Activated T-cell treated with anti-CD3 and anti-CD28 coated beads for 48 hours (primary cell): ENCODE measurements at places on chromosomes 11 and 22.
A peak's percentile ranks its signal among the peaks of the same experiment; 100 is the strongest.

- no peak for DNase-seq
These were observed 110.0 kb downstream of the KIRREL3 start for GRCh38 chr11:126890561-126890960.

GRCh38 chr11:108909041-108909440, 244.2 kb downstream of the DDX10 start:
- DNase-seq: no peak

GRCh38 chr11:102184269-102184987, 74.2 kb downstream of the YAP1 start:
- no peak for DNase-seq

DNA sequence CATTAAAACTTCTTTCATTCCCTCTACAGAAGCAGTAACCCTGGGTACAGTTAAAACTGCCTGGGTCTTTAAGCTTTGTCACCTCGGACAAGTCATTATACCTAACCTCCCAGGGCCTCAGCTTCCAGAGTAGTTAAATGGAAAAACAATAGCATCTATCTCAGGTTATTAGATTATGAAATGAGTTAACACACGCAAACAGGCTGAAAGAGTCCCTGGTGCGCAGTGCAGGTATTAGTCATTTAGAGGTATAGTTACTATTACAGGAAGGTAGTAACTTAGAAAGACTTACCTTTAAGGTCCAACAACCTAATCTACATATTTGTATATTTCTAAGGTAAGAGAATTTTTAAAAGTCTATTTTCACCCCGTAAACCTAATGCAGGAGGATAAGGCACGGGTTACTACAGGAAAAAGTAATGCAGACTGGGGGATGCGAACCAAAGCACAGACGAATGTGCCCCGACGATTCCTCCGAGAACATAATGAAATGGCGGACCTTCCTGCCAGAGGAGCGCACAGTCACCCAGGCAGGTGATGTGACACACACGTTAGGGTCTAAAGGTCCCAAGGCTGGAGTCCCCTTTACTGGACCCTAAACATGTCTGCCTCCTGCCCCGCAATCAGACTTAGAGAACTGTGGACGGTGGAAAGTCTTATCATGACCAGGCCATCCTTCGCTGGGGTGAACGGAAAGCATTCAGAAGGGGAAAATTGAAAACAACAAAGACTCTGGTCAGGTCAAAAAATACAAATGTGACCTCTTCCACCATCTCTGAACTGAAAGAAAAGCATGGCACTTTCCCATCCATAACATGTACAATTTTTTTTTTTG, 1.3 kb downstream of the NAP1L4 start:
- peak; percentile 35 for DNase-seq

DNA sequence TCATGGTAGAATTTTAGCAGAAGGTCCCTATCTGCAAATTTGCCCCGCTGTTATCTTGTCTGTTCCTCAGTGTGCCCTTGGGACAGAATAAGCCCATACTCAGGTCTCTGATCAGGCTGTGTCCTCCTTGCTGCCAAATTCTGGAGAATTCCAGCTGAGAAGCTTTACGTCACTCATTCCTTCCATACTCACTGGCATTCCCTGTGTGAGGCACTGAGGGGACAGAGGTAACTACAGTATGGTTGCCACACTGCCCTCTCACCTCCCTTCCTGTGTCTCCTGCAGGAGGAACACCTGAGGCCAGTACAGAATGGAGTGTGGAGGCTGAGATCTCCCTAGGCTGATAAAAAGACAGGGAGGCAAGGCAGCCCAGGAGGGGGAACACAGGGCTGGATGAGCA, 31.5 kb downstream of the SHISA8 start:
- DNase-seq: no peak

- no peak for DNase-seq
These were observed 40.9 kb downstream of the FAM168A start for GRCh38 chr11:73556966-73557365.

- peak; percentile 74 for DNase-seq
These were observed at the start of gene EHBP1L1 for GRCh38 chr11:65575568-65576231. Gene EHBP1L1 (plus strand): TSS chr11:65576053. CDS start chr11:65576303, 250 bp downstream.

DNA sequence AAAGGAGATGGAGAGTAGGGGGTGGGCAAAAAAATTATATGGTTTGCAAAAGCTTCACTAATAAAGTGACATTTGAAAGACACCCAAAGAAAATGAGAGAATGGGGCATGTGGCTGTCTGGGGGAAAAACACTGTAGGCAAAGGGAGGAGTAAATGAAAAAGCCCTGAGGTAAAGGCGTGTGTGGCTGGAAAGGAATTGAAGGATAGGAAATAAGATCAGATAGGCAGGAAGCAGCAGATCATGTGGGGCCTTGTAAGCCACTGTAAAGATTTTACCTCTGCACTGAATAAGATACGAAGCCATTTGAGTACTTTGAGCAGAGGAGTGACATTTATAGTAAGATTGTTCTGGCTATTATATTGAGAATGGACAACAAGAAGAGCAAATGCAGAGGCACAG, 49.8 kb upstream of the FDX1 start:
- no peak for DNase-seq

GRCh38 chr11:83249445-83249844, 36.7 kb downstream of the CCDC90B start:
- no peak for DNase-seq

GRCh38 chr11:44742508-44743246, 15.9 kb downstream of the TSPAN18 start:
- no peak for DNase-seq

DNA sequence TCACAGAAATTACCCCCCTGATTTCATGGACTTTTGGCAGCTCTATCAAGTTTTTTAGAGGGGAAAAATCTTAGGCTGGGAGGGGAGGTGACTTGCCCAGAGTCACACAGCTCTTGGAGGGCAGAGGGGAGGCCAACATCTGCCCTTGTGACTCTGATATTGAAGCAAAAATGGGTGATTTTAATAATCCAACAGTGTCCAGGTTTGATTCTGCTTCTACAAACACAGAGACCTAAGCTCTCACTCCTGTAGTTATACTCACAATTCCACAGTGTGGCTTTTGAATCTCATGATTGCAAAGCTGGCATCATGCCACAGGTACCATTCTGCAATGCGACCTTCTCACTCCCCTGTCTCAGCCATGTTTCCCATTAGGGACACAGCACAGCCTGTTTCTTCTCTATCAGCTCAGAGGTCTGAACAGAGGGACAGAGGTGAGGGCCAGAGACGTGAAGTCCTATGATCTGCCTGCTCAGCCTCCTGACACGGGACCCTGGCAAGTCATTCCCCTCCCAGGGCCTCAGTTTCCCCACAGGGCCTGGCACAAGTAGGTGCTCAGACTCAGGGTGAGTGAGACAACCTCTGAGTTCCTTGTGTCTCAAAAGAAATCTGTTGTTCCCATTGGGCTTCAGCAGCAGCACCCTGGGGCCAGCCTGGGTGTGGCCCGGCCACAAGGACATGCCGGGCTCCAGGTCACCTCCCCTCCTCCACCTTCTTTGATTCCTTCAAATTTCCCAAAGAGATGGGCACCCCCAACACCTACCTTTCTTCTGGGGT, 766 bp downstream of the APOL2 start:
- no peak for DNase-seq

GRCh38 chr22:50184004-50184901, 1.5 kb upstream of the TRABD start:
- no peak for DNase-seq

DNA sequence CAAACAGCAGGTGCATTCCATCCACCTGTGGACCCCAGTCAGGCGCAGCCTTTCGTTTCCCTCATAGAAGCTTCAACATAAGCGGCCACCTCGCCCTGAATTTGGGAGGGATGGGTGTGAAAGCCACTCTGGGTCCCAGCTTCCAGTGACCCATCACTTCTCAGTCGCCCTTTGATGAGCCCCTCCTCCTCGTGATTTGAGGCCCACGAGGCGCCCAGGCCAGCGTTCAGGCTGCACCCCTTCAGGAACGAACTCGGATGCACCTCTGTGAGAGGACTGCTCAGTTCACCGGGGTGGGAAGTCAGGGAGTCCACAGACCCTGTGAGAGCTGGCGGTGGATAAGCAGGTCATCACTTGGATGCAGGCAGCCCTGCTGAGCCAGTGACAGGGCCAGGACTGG, 1118.2 kb downstream of the BRD1 start:
- DNase-seq: no peak

- DNase-seq: no peak
These were observed 974.2 kb downstream of the JRKL start for GRCh38 chr11:97364047-97364446.

DNA sequence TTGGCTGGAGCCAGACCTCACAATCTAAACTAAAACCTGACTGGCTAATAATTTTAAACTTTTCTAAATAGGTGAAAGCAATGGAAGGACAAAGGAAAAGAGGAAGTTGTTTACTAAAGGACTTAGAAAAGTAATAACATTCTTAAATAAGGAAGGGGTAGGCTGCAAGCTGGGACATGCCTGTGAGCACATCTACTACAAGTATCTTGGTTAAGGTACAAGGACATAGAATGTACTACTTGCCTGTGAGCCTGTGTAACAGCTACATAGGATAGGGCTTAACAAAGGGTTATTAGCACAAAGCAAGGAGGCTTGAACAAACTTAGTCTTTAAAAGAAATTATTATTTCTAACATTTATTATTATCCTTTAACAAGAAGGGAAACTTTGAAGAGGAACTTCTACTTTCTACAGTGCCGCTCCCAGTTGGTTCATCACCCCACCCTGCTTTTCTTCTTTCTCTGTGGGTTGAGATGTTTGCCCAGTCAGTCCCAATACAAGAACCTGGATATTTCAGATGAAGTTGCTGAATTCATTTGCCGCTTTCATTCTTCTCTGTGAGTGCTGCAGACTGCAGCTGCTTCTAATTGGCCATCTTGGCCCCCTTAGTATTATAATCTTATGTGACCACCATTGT, 87.5 kb downstream of the PRMT3 start:
- DNase-seq: no peak

- DNase-seq: no peak
These were observed 2.8 kb upstream of the BSX start for GRCh38 chr11:122984186-122985011.

DNA sequence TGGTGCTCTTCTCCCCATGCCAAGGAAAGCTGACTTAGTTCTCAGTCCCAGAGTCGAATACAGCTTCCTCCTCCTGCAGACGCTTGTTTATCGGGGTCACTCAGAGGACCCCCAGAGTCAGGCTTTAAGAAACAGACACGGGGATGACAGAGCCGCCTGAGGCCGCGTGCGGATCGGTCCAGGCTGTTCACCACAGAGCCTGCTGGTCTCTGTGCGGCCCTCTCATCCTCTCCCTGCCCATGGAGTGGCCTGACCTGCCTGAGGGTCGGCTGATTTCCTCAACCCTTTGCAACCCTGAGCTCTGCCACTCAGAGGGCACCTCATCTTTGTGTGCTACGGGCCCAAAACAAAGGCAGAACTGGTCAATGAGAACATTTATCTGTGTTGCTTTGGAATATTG, 2.1 kb downstream of the GAL start:
- DNase-seq: no peak

DNA sequence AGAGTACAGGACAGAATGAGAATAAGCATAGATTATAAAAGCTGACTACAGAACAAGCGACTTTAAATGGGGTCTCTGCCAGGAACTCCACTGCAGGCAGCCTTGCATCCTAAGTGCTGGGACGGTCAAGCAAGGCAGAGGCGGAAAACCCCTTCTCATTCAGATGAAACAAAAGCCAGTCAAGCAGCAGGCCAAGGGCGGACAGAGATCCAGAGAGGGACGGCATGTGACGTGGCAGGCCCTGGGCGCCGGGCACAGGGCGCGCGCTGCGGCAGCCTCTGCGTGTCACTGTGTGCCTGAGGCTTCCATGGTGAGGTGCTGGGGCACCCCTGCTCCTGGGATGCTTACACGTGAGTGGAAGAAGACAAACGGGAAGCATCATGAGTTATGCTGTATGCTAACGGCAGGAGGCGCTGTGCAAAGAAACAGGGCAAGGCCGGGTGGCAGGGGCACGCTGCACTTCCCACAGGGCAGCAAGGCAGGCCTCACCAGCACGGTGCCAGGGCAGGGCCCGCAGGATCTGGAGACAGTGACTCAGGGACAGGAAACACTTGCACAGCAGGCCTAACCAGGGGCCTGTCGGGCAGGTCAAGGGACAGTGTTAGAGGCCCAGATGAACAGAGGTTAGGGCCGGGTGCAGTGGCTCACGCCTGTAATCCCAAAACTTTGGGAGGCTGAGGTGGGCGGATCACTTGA, 6.2 kb downstream of the TOLLIP start:
- no peak for DNase-seq

DNA sequence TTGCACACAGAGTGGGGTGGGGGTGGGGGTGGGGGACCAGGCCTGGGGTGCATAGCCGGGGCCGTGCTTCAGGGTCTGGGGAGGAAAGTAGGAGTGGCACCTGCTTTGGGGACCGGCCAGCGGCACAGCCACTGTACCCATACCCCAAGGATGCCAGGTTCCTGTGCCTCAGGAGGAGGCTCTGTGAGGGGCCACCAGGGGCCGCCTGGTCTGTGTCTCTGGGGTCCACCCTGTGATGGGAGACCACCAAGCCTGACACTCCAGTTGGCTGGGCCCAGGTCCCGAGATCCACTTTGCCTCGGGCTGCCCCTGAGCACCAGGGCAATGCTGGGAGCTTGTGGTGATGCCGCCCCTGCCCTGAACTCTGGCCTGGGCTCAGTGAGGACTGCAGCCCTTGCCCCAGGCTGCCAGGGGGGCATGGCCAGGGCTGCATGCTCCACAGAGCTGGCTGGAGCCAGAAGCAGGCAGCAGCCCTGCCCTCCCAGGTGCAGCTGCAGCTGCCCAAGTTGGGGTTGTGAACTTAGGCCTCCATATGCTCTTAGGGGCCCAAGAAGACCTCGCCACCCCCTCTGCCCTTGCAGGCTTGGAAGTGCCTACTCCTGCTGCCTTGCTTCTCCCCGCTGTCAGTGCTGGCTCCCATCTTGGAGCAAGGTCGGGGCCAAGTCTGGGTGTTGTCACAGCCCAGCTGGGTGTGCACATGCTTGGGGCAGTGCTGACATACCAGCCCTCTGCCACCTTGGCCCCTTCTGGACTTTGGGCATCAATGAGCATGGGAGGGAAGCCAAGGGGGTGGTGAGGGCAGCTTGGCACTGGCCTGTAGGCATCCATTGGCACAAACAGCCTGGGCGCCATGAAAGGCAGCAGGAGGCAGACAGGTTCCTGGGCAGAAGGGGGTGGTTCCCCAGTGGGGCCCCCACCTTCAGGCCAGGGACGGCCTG, 123.3 kb upstream of the THY1 start:
- DNase-seq: no peak

DNA sequence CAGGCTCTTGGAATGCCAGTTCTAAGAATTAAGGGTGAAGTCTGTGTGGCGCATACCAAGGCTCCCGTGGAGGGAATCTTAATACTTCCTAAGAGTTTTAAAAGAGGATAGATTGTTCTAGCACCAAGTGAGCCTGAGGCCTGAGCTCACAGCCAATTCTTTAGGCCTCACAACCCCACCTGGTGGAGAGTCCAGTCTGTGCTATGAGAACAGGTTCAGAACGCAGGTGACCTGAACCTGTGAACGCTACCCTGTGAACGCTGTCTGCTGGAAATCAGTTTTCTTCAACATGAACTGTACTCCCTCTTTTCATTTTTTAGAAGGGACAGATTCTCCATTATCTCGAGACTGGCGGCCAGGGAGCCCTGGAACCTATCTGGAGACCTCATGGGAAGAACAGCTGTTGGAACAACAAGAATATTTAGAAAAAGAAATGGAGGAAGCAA, 43.2 kb upstream of the DLAT start:
- peak; percentile 35 for DNase-seq
